ENCODE measurements at places on chromosomes 2 and 18. TPM values are rescaled to one million over a fixed set of nuclear protein-coding genes. Genes with fewer than 3 reads are reported as not detected.

Gene NR4A2
- total RNA-seq, result 0.85 TPM

Gene DNAH6
- total RNA-seq, result 0.16 TPM

Gene GREB1L
- total RNA-seq, result not detected

Gene TMEM169
- total RNA-seq, result 8.0 TPM

Gene BOK
- total RNA-seq, result 33.4 TPM

Gene SIX2
- 0.31 TPM for total RNA-seq

Gene CYP27C1
- total RNA-seq, result 3.0 TPM

Gene KCNE4
- total RNA-seq, result not detected

Gene CRYBA2
- not detected for total RNA-seq

Gene AGPS
- 62.6 TPM for total RNA-seq

Gene PLCL1
- total RNA-seq, result 0.12 TPM

Gene MRO
- total RNA-seq, result 0.80 TPM

Gene CCL20
- total RNA-seq, result not detected

Gene CD207
- total RNA-seq, result not detected

Gene COL3A1
- total RNA-seq, result 0.17 TPM

Gene FAM237A
- not detected for total RNA-seq

Gene ZSWIM2
- not detected for total RNA-seq
